ENCODE measurements at places on chromosomes 4 and X.

DNA sequence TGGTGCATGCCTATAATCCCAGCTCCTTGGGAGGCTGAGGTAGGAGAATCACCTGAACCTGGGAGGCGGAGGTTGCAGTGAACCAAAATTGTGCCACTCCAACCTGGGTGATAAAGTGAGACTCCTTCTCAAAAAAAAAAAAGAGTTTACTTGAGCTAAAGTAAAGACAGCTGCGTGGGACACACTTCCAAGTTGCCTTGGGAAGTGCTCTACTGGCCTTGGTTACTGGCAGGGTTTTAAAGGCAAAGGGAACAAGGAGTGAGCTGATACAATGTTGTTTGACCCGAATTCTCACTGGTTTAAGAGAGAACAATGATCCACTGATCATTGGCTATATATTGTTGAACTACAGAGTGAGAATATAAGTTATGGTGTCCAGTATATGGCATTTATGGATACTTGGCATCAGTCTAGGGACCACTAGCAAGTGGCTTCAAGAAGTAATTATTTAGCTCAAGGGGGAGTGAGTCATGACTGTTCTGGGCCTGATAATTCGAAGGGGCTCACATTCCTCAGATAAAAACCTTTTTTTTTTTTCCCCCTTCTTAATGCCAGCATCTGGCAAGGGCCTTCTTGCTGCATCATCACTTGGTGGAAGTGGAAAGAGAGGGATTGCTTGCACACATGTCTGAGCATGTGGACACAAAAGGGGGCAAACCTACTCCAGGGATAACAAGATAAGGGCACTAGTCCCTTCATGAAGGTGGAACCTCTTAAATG is 32.3 kb downstream of the GRK4 start:
- no peak for DNase-seq

- DNase-seq: no peak
Observed at GRCh38 chr4:112946127-112946526, 103.3 kb upstream of the ANK2 start.

DNA sequence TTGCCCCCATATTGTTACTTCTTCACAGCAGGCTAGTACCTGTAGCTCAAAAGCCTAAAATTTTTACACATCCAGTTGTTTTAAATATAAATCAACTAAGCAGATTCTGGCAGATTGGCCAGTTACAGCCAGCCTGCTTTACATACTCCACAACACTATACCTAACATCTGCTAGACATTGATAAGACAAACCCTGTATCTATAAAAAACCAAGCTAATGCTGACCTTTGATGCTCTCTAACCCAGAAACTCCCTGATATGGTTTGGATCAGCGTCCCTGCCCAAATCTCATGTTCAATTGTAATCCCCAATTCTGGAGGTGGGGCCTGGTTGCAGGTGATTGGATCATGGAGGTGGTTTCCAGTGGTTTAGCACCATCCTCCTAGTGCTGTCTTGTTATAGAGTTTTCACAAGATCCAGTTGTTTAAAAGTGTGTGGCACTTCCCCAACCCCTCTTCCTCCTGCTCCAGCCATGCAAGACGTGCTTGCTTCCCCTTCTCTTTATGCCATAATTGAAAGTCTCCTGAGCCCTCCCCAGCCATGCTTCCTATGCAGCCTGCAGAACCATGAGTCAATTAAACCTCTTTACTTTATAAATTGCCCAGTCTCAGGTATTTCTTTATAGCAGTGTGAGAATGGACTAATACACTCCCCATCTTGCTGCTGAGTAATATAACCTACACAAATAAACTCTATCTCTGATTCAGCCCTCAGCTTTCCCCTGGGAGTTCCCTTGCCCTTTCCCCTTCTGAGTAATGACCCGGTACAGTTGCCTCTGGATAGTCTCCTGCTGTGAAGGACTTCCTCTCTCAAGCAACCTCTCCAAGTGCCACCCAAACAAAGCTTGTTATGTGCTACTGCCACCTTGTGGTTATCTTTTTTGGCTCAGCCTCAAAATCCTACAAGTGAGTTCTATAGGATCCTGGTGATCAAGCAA is 39.6 kb downstream of the ZCCHC13 start:
- DNase-seq: peak; percentile 98

DNA sequence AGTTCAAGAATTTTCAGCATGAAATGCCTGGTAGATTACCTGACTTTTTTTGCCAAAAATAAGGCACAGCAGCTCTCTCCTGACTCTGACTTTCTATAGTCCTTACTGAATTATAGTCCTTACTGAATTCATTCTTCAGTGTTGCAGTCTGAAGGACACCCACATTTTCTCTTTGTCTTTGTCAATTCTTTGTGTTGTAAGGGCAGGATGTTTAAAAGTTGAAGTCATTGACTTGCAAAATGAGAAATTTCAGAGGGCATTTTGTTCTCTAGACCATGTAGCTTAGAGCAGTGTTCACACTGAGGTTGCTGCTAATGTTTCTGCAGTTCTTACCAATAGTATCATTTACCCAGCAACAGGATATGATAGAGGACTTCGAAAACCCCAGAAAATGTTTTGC is 168.0 kb downstream of the SOWAHB start:
- DNase-seq: no peak

DNA sequence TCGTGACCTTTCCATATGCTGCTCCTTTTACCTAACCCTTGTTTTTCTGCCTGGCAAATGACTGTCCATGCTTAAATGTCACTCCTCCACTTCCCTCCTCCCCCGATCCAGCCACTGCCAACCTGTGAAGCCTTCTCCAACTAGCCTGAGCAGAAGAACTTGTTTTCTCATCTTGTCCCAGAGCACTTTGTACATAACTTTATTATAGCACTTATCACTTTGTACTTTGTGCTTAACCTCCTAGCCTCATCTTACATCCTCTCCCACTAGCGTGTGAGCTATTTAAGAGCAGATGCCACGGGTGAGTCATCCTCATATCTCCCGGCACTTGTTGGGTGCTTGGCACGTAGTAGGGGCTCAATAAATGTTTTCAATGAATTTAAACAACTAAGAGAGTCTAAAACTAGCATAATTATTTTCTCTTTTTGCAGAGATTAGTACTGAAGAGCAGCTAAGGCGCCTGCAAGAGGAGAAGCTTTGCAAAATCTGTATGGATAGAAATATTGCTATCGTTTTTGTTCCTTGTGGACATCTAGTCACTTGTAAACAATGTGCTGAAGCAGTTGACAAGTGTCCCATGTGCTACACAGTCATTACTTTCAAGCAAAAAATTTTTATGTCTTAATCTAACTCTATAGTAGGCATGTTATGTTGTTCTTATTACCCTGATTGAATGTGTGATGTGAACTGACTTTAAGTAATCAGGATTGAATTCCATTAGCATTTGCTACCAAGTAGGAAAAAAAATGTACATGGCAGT is 46.9 kb downstream of the XIAP start:
- DNase-seq: no peak

DNA sequence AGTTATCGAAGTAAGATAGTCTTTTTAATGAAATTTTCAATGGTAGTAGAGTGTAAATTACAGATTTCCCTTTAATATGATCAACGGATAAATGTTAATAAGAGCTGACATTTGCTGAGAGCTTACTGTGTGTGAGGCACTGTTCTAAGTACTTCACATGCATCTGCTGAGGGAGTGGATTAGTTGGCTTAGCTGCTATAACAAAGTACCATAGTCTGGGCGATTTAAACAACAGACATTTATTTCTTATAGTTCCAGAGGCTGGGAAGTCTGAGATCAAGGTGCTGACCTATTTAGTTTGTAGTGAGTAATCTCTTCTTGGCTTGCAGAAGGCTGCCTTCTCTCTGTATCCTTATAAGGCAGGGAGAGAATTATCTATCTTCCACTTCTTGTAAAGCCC is 174.3 kb downstream of the CEP135 start:
- no peak for DNase-seq

- no peak for DNase-seq
Observed at GRCh38 chrX:64204252-64204651, 1.3 kb downstream of the AMER1 start.

- peak; percentile 78 for DNase-seq
Observed at GRCh38 chrX:19064175-19064574, 58.1 kb downstream of the ADGRG2 start.

DNA sequence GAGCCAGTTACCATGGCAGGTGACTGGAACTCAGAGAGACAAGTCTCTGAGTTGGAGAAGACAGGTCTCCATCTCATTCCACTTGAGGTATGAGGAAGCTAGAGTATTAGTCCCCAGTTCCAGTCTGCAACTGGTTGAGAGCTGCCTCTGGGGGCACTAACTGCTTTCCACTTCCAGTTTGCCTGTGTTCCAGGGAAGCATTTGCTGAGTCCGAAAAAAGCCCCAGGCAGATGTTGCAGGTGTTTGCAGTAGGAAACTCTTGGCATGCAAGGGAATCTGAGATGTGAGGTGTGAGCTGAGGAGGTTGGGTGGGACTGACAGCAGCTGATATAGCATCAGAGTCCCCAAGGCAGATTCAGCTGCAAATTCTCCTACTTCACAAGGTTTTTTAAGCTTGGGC is 272.2 kb upstream of the CASK start:
- no peak for DNase-seq

DNA sequence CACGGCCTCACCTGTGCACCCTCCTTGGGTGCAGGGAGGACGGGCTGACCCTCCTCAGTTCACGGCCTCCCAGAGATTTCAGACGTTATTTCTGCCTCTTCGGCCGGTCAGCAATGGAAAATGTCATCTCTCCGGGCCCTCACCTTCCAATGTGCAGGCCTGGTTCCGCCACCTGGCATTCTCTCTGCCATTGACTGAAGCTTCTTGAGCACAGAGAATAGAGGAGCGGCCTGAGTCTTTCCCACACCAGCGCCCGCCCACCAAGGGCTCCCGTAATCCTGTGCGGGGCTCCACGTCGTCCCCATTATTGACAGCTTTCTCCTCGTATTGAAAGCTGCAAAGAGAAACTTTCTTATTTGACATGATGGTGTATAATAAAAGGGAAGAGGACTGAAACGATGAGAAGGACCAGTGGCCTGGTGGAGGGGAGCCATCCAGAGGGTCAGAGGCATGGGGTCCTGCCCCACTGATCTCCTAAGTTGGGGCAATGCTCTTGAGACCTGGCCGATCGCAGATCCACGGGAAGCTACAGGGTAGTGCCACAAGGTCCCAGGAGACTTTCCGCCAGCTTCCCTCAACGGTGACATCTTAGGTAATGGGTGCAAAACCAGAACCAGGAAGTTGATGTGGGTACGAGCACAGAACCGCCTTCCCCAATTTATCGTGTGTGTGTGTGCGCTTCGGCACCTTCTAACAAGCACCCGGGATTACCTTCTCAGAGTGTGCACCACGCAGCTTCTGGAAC is 20.6 kb downstream of the HTRA3 start:
- DNase-seq: no peak

DNA sequence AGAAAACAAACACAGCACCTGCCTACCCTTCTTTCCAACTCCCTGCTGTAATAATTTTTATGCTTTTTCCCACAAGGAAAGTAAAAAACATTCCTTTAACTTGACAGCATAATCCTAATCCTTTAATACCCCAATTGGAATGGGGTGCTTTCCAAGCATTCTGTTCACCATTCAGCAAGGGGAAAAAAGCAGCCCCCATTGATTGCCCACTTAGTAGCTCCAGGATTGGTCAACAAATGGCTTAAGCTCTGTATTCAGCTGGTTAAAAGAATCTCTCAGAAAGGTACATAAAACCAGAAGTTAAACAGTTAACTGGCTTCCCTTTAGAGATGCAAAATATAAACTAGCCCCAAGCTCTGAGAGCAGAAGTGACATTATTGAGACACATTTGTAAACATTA is 194.8 kb upstream of the ATOH1 start:
- DNase-seq: no peak

DNA sequence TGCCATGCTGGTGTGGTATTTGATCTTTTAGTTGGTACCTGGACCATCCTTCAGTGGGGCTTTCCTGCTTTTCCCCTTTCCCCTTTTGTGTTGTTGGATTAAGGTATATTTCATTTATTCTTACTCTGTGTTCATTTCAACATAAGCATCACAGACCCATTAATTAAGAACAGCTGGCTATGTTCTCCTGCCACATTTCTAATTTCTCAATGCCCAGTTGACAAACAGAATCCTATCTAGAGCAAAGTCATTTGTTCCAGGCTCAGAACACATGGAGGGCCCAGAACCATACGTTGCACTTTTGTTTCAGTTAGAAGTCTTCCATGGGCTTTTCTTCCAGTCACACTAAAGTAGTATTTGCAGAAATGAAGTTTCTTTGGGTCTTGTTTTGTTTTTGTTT is 46.1 kb upstream of the EOLA2 start:
- DNase-seq: no peak

GRCh38 chr4:78634011-78634664 is 82.6 kb downstream of the ANXA3 start:
- DNase-seq: no peak
